ENCODE measurements at places on chromosomes 16 and 17.

GRCh38 chr16:14632693-14633569 is at the start of gene BFAR:
Gene BFAR, plus strand, starts transcription at chr16:14632951. Its CDS starts 11,396 bp downstream, at chr16:14644347.
- DNase-seq = peak; percentile 98

DNA sequence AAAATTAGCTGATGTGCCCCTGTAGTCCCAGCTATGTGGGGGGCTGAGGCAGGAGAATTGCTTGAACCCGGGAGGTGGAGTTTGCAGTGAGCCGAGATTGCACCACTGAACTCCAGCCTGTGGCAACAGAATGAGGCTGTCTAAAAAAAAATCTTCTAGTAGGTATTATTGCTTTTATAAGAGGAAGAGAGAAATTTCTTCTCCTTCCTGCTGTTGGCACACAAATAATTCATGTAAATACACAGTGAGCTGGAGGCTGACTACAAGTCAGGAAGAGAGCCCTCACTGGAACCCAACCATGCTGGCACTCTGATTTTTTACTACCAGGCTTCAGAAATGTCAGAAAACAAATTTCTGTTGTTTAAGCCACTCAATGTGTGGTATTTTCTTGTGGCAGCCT is 6.7 kb downstream of the PRDM7 start:
- DNase-seq = no peak

- peak; percentile 91 for DNase-seq
These were observed 417 bp downstream of the C16orf46 start for GRCh38 chr16:81076566-81077075.

GRCh38 chr16:16033208-16033717 is 83.8 kb downstream of the ABCC1 start:
- DNase-seq = no peak

- no peak for DNase-seq
These were observed 72.2 kb downstream of the CLEC16A start for GRCh38 chr16:11016524-11016988.

DNA sequence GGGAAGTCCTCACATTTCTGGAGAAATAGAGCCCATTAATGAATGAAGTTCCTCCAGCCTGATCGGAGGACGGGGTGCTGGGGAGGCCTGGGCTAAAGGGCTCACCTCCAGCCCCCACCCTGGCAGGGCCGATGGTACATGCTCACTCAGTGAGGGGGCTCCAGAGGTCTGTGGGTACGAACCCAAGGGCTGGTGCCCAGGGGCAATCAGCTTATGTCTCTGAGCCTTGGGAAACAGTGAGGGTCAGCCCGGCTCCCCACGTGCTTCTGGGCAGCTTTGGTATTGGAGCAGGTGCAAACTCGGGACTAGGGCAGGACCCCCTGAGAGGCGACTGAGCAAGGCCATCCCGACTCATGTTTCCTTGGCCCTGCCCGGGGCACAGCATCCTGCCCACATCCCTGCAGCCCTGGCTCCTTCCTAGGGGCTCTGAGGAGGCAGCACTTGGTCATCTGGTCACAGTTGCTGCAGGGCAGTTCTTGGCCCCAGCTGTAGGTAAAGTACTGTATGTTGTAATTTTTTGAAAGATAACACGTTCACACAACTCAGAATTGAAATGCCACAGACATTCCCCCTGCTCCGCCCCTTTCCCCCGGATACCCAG is 969 bp upstream of the CETP start:
- DNase-seq = no peak

- no peak for DNase-seq
These were observed 107.9 kb downstream of the SMG6 start for GRCh38 chr17:2195729-2196128.

DNA sequence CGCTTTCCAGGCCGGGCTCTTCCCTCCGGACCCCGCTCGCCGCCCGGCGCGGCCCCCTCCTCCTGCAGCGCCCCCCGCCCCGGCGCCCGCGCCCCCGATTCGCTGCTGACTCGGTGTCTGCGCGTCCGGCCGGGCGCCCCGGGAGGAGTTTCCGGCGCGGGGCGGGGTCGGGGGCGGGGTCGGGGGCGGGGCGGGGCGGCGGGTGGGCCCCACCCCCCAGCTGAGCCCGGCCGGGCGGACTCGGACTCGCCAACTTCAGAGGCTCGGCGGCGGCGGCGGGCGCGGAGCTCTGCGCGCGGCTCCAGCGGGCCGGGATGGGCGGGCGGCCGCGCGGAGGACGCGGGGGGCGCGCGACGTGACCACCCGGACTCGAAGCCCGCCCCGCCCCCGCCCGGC is at the start of gene METRNL:
Gene METRNL (plus strand): TSS at position 258 of the 396 bp plus-strand sequence. CDS start 207 bp downstream, outside the sequence.
- DNase-seq = peak; percentile 51

DNA sequence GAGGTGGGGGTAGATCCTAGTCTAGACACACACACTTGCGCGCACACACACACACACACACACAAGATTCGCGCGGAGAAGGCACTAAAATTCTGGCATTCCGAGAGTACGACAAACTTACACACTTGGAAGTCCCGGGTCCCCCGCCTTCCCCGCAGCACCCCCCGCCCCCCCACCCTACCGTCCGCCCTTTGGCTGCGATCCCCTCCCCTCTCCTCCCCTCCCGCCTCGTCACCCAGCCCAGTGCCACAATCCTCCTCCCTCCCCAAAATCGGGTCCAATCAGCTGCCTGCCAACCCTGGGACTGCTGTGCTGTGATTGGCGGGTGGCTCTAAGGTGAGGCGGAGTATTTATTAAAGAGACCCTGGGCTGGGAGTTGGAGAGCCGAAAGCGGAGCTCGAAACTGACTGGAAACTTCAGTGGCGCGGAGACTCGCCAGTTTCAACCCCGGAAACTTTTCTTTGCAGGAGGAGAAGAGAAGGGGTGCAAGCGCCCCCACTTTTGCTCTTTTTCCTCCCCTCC is at the start of gene SOX9:
Gene SOX9 (plus strand): TSS at position 379 of the 522 bp plus-strand sequence. CDS start 372 bp downstream, outside the sequence.
- peak; percentile 97 for DNase-seq

DNA sequence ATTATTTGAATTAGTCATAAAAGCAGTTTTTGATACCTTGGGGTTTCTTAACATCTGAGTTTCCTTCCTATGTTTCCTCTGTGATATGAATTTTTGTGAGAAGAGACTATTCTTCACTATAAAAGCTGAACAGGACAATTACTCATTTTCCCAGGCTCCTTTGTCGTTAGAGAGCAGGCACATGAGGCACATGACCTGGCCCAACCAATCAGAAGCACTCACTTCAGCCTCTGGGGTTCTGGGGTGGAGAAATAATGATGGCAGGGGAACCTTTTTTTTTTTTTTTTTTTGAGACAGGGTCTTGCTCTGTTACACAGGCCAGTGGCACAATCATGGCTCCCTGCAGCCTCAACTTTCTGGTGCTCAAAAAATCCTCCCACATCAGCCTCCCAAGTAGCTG is 145.5 kb upstream of the ASIC2 start:
- no peak for DNase-seq

DNA sequence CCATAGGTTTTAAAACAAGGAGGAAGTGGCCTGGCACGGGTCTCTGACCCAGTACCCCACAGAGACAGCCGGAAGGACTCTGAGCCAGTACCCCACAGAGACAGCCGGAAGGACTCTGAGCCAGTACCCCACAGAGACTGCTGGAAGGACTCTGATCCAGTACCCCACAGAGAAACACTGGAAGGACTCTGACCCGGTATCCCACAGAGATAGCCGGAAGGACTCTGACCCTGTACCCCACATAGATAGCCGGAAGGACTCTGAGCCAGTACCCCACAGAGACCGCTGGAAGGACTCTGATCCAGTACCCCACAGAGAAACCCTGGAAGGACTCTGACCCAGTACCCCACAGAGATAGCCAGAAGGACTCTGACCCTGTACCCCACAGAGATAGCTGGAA is 49.0 kb downstream of the TRARG1 start:
- DNase-seq = no peak

DNA sequence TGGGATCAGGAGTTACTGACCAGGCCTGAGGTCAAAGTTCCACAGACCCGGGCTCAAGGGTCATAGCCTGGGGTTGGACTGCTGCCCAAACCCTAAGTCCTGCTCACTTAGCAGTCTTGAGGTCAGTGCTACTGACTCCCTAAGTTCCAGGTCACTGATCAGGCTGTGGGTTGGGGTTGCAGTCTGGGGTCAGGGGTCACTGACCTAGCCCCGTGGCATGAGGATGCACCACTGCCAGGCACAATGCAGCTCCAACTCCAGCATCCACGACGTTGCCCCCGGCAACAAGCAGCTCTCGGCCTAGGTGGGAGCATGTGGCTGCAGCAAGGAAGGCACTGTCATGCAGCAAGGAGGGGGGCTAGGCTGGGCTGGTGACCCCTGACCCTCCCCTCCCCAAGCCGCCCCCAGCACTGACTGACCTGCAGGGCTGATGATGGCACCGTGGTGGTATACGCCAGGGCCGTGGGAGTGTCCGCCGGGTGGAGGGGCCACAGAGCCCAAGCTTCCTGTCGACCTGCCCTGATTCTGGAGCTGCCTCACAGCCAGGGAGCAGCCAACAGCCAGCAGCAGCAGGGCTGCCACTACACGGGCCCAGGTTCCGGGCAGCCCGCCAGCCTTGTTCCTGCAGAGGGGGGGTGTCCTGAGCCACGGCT is 1.1 kb downstream of the GGT6 start:
- no peak for DNase-seq

GRCh38 chr17:61436995-61437704 is 15.1 kb upstream of the TBX4 start:
- DNase-seq = no peak

DNA sequence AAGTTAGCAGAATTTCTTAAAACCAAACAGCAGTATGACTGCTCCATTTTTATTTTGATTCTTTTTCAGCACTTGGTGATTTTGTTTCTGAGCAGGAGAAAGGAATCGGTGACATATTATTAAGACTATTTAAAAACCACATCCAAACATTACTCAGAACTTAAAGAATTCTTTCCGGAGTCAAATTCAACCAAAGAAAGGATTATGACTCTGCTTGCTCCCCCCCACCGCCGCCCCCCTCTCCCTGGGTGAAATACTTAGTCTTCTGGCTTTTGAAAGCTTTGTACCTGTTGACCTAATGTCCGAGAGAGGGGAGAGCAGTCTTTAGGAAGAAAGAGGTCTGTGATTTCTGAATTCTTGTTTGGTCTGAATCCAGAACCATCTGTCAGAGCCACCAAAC is 17.9 kb upstream of the COL1A1 start:
- no peak for DNase-seq

DNA sequence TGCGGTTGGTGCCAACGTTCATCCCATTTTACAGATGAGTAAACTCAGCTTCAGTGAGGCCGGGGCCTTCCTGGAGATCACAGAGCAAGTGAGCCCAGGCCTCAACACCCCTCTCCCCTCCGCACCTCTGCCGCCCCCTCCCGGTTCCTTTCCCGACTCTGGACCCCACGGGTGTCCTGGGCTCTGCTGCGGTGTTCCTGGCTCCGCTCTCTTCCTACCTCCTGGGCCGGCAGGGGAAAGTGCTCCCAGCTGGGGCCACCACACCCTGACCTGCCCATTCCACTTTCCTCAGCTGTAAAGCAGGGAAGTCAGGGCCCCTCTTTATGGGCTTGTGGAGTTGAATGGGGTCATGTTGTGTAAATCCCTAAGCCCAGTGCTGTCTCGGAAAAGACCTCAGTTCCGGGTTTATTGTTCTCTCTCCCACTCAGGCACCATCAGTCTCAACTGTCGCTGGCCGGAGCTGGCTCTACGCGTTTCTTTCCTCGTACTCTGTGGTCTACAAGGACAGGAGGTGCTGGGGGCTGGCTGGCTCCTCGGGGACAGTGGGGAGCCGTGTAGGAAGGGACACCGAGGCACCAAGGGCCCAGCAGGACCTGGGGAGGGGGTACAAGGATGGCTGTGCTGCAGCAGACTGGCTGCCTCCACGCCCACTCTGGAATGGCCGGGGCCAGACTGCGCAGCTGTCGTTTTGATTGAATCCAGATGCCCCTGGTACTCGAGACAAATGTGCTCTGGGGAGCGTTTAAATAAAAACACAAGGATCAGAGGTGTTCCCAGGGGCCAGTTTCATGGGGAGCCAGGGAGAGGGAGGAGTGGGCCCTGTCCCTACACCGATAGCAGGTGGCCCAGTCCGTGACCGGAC is 21.7 kb upstream of the ACSF3 start:
- no peak for DNase-seq

GRCh38 chr16:50957056-50957455 is 194.0 kb downstream of the SALL1 start:
- DNase-seq = no peak

GRCh38 chr17:67431249-67432015 is 54.4 kb downstream of the PITPNC1 start:
- DNase-seq = no peak

- no peak for DNase-seq
These were observed 1.0 kb upstream of the HSBP1 start for GRCh38 chr16:83806731-83807130.

DNA sequence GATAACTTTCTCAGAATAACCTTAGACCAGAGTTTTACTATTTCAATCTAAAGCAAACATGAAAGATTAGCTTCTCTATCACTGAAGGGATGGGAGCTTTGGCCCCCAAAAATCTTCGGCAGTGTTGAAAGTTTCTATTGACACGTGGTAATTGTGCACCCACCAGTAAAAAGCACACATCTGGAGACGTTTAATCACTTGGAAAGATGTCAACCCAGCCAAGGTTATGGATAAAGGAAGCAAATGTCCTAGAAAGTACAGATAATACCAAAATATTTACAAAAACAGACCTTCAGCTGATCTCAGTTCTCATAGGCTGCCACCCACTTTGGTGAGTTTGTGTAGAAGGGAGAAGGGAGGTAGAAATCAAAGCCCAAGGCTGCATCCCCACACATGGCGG is 5.3 kb downstream of the MYCBPAP start:
- no peak for DNase-seq

GRCh38 chr16:79912592-79913310 is 312.2 kb upstream of the MAF start:
- DNase-seq = no peak

GRCh38 chr17:67068999-67069398 is 24.6 kb downstream of the CACNG1 start:
- DNase-seq = no peak

- no peak for DNase-seq
These were observed 25.3 kb downstream of the CTRB2 start for GRCh38 chr16:75181630-75182029.

GRCh38 chr17:7048968-7049367 is 5.1 kb upstream of the SLC16A11 start:
- DNase-seq = no peak

Data from putamen (tissue), 1 donor.